Naive thymus-derived CD4-positive, alpha-beta T cell (primary cell): ENCODE measurements at places on chromosomes 4 and X. TPM values are rescaled to one million over a fixed set of nuclear protein-coding genes. Genes with fewer than 3 reads are reported as not detected.

DNA sequence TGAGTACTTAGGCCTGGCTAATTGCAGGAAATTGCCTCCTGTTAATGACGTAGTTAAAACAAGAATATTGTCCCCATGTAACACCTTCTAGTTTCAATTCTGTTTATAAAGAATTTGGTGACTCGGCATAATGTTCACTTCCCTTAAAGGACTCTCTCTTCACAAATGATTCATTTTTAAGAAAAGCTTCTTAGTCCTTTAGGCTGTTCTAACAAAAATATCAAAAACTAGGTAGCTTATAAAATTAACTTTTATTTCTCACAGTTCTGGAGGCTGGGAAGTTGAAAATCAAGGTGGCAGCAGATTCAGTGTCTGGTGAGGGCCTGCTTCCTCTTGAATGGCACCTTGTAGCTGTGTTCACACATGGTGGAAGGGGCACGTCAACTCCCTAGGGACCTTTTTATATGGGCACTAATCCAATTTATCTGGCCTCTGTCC is 23.8 kb downstream of the COL25A1 start:
- no peak for DNase-seq

HSFX4 gene
- not detected for total RNA-seq

- DNase-seq: no peak
These were observed 211.4 kb downstream of the LDB2 start for GRCh38 chr4:16687011-16687410.

TMSB15A gene
- not detected for total RNA-seq

DNA sequence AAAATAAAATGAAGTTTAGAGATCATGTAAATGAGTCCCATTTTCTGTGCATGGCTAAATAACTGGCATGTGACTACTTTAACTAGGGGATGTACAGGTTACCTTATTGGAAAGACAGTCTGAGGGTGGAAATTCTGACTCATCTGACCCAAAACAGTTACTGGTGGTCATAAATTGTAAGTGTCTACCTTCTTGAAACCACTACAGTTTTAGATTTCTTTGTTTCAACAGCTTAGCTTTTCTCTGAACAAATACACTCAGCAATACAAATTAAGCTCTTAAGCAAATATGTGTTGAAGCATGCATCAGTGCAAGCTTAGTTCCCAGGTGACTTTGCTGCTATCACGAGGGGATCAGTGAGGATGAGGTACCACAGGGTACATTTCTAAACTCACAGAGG is 60.7 kb upstream of the PGM2 start:
- DNase-seq: no peak

DNA sequence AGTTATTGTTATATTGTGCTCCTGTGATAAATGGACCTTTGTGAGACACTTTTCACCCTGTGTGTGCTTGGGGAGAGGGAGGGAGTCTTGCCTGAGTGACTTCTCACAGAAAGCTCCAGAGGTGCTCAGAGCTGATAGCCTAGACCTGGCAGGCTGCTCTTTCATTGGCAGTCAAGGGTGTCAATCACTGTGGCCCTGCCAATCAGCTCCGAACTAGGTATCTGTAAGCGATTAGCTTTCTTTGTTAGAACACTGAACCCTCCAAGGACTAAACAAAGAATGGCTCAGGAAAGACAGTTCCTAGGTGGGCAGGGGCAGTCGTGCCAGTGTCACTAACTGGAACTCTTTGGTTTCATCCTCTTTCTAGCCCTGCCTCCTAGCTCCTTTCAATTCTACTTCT is 2.7 kb upstream of the NALF2 start:
- no peak for DNase-seq

DNA sequence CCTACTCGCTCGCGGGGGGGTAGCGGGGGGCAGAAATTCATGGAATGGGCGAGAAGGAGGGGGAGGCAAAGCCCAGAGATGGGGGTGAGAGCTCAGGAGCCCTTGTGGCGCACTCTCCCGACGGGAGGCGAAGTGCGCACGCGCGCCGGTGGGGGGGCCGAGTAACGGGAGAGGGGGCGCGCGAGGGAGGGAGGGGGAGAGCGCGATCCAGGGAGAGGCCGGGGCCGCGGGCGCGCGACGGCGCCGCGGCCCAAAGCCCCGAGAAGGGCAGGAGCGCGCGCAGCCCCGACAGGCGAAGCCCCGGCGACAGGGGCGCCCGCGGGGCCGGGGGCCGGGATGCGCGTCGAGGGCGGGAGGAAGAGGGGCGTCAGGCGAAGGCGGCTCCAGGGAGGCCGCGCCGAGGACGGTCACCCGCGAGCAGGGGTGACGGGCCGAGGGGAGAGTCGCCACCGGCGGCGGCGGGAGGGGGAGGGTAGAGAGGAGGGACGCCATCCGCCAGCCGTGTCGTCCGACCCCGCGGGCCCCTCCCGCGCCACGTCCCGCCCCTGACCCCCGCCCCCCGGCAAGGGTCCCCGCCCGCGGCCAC is 421 bp downstream of the MECP2 start:
- peak; percentile 66 for DNase-seq

DNA sequence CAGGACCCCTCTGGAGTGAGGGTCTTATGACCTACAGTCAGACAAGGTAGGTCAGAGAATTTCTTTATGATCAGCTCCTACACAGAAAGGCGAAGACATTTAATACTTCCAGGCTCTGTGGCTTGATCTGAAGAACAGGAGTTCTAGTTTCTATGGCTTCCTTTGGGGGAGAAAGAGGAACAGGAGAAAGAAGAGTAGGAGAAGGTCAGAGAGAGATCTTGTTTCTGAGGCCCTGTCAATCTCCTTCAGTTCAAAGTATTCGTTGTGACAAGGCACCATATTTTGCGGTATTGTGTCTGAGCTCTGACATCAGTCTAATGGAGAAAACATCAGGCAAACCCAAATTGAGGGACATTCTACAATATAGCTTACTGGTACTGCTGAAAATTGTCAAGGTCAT is 16.7 kb downstream of the TMSB4X start:
- no peak for DNase-seq

GRCh38 chr4:112416464-112416863 is 99.5 kb downstream of the NEUROG2 start:
- no peak for DNase-seq

AMTN gene
- total RNA-seq: not detected

DNA sequence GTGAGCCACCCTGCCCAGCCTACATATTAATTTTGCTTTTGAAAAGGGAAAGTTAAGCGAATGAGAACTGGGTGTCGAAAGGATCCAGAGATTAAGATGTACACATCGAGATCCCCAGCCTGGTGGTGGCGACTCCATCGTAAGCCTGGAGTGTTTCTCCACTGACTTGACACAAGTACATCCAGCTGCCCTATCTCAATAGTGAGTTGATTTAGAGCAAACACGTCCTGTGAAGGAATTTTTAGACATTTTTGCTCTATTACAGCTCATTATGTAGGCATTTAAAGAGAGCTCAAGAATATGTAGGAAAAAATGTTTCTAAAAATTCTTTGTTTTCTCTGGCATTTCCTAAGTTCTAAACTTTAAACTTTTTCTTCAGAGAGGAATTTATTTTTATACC is 11.7 kb upstream of the CLDN34 start:
- no peak for DNase-seq

DNA sequence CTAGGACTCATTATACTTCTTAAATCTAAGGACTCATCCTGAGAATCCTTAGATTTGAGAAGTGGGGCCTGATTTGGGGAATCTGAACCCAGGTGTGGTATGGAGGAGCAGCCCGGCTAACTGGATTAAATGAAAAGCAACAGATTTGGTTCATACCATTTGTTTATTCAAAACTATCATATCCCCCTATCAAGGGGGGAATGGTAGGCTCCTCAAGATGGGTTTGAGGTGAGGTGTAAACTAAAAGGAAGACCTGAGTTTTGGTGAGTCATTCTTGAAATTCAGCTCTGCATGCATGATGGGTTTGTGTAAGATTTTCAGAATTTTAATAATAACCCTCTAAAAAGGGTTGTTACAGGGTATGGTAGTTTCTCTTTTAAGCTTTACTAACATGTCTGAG is 53.4 kb downstream of the CASP6 start:
- no peak for DNase-seq

- no peak for DNase-seq
These were observed 2.9 kb upstream of the ZMYM3 start for GRCh38 chrX:71256856-71257255.

DNA sequence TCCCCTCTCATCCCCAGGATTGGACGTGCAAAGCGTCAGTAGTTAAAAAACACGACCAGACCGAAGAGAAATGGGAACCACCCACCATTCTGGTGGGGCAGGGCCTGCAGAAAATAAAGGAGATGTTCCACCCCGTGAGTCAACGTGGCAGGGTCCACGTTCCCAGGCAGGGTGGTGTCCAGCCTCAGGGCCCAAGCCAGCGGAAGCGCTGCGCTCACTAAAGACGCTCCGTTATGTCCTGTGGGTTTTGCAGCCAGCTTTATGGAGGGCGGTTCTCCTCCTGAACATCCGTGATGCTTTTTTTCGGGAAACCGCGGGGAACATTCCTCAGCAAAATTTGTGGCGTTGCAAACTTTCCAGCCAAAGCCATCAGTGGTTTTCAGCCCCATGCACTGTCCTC is 93.4 kb upstream of the SHOX start:
- DNase-seq: no peak

DNA sequence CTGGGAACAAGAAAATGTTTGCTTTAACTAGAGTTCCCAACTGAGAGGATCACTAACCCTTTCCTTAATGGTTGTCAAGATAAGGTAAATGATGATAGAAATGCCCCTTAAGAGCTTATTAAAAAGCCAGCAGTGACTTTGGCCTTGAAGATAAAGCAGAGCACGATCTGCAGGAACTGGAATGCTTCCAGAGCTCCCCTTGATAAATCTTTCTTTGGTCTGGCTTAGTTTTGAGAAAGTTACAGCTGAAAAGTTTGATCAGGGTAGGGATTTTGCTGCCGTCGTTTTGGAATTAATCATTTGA is 64.0 kb downstream of the PTTG2 start:
- no peak for DNase-seq

DNA sequence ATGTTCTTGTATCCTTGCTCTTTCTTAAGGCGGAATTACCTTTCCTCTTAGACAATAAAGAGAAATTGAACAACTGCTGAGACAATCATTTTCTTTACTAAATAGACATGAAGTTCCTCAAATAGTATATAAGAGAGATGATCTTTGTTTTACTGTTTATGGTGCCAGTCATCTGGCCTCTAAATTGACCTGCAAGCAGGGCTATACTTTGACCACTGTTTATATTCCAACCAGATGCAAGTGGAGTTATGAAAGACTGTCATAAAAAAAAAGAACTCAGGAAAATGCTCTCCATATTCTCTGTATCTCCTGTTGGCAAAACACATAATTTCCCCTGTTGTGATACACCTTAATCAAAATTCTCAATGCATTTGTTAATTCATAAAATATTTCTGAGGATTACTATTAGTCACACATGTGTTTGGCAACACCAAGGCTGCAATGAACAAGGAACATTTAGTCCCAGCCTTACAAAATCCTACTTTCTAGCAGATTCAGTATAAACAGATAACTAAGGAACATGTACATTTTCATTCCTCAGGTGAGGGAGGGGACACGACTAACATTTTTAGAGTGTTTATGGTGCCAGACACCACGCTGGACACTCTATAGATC is 562.3 kb downstream of the KCNIP4 start:
- no peak for DNase-seq

- DNase-seq: no peak
These were observed 21.3 kb downstream of the DMD start for GRCh38 chrX:33190016-33190415.

- DNase-seq: no peak
These were observed 1820.1 kb upstream of the TENM3 start for GRCh38 chr4:180422989-180423711.

DNA sequence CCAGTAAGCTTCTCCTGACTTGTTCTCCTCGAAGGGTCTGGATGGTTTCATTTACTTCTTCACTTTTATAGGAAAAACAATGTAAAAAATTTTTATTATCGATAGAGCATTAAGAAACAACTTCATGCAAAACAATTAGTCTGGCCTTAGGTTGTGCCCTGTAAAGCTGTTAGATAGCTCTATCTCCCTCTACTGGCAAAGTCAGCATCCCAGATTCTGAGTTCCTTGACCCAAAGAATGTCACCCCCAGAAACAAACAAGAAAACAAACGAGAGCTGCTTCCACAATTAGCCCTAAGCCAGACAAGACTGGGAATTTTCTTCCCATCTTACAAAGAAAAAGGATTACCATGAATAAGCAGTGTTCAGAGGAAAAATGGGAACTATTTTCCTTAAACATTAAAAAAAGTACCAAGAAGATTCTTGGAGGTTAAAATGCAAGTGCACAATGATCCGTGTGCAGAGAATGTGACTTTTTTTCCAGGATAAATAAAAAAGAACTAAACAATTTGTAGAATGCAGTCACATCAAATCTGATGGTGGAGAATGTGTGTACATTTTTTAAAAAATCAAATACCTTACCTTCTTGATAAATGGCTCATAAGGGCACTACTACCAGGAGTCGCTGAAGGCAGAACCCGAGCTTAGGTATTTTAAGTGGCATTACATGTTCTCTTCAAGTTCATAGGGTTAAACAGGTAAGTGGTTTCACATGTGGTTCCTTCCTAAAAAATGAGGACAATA is 293.2 kb downstream of the FBXO8 start:
- no peak for DNase-seq

CSAG1 gene
- not detected in 2 replicates for total RNA-seq

GRCh38 chr4:7818399-7818911 is 121.2 kb downstream of the AFAP1 start:
- DNase-seq: no peak

GRCh38 chr4:82733636-82734035 is 65.0 kb downstream of the SCD5 start:
- no peak for DNase-seq

GRCh38 chr4:2482693-2483092 is 13.8 kb downstream of the RNF4 start:
- no peak for DNase-seq

TSPAN6 gene
- total RNA-seq: not detected in 2 replicates

GRCh38 chr4:105343146-105343931 is 130.5 kb downstream of the PPA2 start:
- no peak for DNase-seq
